ENCODE measurements at places on chromosomes 16 and 17.

GRCh38 chr16:10678655-10679054, 16.1 kb downstream of the TEKT5 start:
- H3K4me3 ChIP-seq = no peak overlapping the region
- no peak overlapping the region for H3K27ac ChIP-seq
- H3K27me3 ChIP-seq = peaks cover 40% of the 10 kb centered on the region
- H3K4me1 ChIP-seq = no peaks in the 10 kb centered on the region
- DNase-seq = no peak

DNA sequence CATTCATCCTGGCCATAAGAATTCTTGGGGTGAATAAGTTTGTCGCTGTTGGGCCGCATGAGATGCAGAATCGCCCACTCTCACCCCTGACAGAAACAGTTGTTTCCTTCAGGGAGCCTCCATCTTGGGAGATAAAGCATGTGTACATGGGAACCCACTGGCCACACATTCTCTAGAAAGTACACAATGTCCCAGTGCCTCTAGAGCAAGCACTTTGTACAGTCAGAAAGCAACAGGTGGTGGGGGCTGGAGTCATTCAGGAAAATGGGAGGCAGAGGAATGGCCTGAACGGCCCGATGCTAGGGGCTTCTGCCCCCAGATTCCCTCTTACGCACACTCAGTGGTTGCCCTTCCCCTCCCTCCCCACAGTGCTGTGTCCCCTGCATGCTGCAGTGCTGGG, 16.1 kb downstream of the ACE start:
- H3K27ac ChIP-seq = no peak overlapping the region
- no peaks in the 10 kb centered on the region for H3K27me3 ChIP-seq
- H3K4me1 ChIP-seq = no peaks in the 10 kb centered on the region
- H3K4me3 ChIP-seq = no peak overlapping the region
- H3K36me3 ChIP-seq = no peaks in the 10 kb centered on the region

DNA sequence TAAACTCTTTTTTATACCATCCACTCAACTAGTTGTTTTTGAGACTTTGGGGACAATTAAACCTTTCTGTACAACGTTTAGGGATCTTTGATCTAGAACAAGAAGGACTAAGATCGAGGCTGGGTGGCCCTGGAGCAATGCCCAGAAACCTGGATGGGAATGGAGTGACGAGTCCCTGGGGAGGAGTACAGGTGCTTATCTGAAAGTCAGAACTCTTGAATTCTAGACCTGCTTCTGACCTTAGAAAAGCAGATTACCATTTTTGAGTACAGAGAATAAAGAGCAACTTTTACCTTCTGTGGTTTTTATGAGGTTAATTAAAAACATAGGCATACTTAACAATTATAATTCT, 17.8 kb downstream of the UBE2Z start:
- H3K4me3 ChIP-seq = no peak overlapping the region
- peaks cover 70% of the 10 kb centered on the region for H3K36me3 ChIP-seq
- peaks cover 16% of the 10 kb centered on the region for H3K4me1 ChIP-seq
- no peaks in the 10 kb centered on the region for H3K27me3 ChIP-seq

DNA sequence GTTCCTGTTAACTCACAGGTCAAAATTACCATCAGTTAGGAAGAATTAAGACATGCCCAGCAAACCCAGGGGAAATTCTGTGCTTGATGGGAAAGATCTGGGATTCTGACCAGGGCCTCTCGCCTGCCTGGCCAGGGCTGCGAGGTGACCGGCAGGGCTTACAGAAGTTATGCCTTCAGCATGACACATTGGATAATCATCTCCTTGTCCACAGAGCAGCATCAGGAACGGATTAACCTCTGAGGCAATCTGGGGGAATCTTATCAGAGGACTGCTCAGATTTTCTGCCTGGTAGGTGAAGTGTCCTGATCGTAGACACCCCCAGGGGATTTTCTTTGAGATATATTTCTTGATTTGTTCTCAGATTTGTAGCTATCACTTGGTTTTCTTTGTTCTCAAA, 172.5 kb downstream of the HS3ST3A1 start:
- DNase-seq = no peak
- no peaks in the 10 kb centered on the region for H3K4me1 ChIP-seq
- no peak overlapping the region for H3K4me3 ChIP-seq
- H3K27me3 ChIP-seq = no peaks in the 10 kb centered on the region
- H3K27ac ChIP-seq = no peak overlapping the region

- H3K4me1 ChIP-seq = peaks cover 18% of the 10 kb centered on the region
- peaks cover 3% of the 10 kb centered on the region for H3K36me3 ChIP-seq
- H3K27me3 ChIP-seq = peaks cover 90% of the 10 kb centered on the region
- DNase-seq = no peak
Measured at GRCh38 chr17:47852113-47852949, 1.4 kb upstream of the SP6 start.

- H3K36me3 ChIP-seq = no peaks in the 10 kb centered on the region
- H3K4me1 ChIP-seq = no peaks in the 10 kb centered on the region
- DNase-seq = no peak
- H3K27ac ChIP-seq = no peak overlapping the region
- no peak overlapping the region for H3K4me3 ChIP-seq
Measured at GRCh38 chr17:17034026-17034425, 8.2 kb upstream of the MPRIP start.

- no peaks in the 10 kb centered on the region for H3K36me3 ChIP-seq
- peaks cover 2% of the 10 kb centered on the region for H3K27me3 ChIP-seq
- H3K4me3 ChIP-seq = no peak overlapping the region
Measured at GRCh38 chr17:21090902-21091618, 35.7 kb upstream of the DHRS7B start.

DNA sequence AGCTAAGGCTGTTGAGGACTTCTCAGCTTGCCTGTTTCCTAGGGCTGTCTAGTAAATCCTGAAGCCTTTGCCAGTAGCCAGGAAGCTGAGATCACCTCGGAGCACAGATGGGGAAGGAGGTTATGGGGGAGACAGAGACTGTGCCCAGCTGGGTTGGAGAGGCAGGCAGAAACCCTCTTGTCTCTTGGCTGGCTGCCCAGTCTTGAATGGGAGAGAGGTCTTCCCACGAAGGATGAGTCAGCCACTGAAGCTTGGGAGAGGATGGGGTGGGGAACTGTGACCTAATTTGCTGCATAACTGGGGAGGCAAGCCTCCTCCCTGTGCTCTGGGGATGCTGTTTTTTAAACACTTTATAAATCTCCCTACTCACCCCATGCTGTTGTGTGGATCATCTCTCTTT, 69.8 kb downstream of the SHISA9 start:
- no peak overlapping the region for H3K27ac ChIP-seq
- no peaks in the 10 kb centered on the region for H3K4me1 ChIP-seq
- no peaks in the 10 kb centered on the region for H3K36me3 ChIP-seq
- DNase-seq = no peak
- H3K27me3 ChIP-seq = no peaks in the 10 kb centered on the region
- H3K4me3 ChIP-seq = no peak overlapping the region

DNA sequence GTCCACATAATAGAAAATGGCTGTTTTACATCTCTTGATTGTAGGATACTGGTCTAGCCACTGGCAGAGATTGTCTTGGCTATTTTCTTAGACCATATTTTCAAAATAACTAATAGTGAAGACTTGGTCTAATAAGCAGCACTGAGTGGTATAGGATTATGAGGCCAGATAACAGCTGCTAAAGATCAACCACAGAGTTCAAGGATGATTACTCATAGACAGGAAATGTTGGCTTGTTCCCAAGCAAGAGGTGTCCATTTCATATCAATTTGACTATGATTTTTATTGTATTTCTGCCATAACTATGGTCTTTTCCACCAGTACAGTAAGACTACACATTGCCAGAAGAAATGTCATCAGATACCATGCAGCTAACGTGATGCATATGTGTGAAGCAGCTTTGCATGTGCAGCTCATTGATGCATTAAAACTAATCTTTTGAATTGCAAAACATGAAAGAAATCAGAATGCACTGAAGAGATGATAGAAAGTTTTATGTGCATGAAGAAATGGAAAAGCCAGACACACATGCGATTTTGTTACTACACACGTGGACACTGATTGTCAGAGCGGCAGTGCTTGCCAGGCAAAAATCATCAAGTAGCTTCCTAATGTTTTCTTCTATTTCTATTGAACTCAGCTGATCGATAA, 693.3 kb downstream of the CDH11 start:
- H3K4me1 ChIP-seq = no peaks in the 10 kb centered on the region
- DNase-seq = no peak
- no peak overlapping the region for H3K4me3 ChIP-seq
- no peak overlapping the region for H3K27ac ChIP-seq
- no peaks in the 10 kb centered on the region for H3K36me3 ChIP-seq

DNA sequence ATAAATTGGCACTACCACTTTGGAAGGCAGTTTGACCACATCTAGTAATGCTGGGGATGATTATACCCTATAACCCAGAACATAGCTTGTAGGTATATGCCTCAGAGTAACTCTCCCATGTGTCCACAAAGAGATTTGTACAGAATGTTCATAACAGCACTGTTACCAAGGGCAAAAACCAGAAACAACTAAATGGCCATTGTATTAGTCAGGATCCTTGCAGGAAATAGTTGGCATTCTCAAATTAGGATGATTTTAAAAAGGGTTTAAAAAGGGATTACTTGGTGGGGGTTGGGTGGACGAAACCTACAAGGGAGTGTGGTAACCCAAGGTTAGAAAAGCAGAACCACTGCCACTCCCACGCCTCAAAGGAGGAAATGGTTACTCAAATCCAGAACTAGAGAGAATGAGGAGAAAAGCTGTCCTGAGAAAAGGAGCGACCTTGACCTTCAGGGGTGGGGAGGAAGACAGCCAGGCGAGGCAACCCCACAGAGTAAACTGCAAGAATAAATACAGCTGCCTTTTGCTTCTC, 2.1 kb downstream of the CPPED1 start:
- H3K4me1 ChIP-seq = peaks cover 22% of the 10 kb centered on the region
- no peaks in the 10 kb centered on the region for H3K27me3 ChIP-seq
- DNase-seq = no peak
- peak overlapping the region; percentile 89 for H3K4me3 ChIP-seq
- no peak overlapping the region for H3K27ac ChIP-seq

GRCh38 chr17:39225959-39226683, 376 bp upstream of the STAC2 start:
- peaks cover 16% of the 10 kb centered on the region for H3K4me1 ChIP-seq
- H3K4me3 ChIP-seq = peak overlapping the region; percentile 73
- no peak overlapping the region for H3K27ac ChIP-seq
- H3K27me3 ChIP-seq = peaks cover 53% of the 10 kb centered on the region

DNA sequence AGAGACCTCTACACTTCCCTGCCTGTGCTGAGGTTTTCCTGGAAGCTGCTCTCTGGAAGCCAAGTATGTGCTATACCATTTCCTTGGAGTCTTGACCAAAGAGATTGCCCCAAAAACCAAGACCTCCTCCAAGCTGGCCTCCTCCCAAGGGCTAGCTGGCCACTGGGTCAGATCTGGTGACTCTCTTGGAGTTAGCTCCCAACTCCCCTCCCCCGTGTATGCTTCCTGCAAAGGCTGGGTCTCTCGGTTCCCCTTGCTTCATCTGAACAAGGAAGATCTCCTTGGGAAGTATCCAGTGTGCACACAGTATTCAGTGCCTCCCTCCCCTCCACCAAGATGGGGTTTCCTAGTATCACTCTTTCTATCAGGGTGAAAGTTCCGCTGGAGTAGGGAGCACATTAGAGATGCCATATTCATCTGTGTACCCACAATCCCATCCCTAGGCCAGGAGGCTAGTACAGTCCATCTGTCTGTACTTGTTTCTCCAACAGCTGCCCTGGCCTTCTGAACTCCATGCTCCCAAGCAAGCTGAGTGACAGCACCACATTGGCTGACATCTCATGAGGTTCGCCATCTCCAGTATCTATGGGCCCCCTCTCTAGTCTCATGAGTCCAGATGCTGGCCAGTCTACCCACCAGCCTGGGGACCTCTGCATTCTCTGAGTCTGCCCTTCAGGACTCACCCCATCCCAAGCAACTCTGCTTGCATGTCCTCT, 3.2 kb downstream of the GAS7 start:
- peaks cover 11% of the 10 kb centered on the region for H3K4me1 ChIP-seq
- no peak overlapping the region for H3K4me3 ChIP-seq
- peaks cover 17% of the 10 kb centered on the region for H3K27me3 ChIP-seq
- no peak for DNase-seq

DNA sequence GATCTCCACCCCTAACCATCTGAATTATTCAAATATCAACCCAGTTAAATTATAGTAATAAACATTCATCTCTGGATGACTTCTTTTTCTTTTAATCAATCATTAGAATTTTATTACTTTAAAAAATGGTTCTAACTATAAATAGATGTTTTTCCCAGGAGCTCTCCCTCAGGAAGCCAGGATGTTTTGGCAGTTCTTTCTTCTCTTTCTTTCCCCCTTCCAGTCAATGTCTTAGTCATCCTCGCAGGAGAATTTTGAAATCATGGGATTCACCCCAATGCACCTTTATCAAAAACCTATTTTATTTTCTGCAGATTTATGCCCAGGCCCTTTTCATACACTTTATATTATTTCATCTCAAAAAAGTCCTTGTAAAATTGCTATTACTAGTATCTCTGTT, 711.6 kb downstream of the CDH11 start:
- no peaks in the 10 kb centered on the region for H3K4me1 ChIP-seq
- no peaks in the 10 kb centered on the region for H3K27me3 ChIP-seq
- H3K4me3 ChIP-seq = no peak overlapping the region
- H3K36me3 ChIP-seq = no peaks in the 10 kb centered on the region

DNA sequence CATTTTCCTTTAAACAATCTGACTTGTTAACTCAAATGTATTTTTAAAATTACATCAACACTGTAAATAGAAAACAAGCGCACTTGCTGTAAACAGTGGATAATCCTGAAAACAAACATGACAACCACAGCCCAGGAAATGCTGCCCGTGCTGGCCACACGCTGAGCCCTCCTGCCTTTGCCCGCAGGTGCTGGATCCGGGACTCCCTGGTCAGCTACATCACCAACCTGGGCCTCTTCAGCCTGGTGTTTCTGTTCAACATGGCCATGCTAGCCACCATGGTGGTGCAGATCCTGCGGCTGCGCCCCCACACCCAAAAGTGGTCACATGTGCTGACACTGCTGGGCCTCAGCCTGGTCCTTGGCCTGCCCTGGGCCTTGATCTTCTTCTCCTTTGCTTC, 6.6 kb upstream of the ADGRG3 start:
- H3K27me3 ChIP-seq = no peaks in the 10 kb centered on the region
- H3K4me3 ChIP-seq = no peak overlapping the region
- H3K36me3 ChIP-seq = peaks cover 26% of the 10 kb centered on the region
- H3K27ac ChIP-seq = no peak overlapping the region
- peaks cover 7% of the 10 kb centered on the region for H3K4me1 ChIP-seq

DNA sequence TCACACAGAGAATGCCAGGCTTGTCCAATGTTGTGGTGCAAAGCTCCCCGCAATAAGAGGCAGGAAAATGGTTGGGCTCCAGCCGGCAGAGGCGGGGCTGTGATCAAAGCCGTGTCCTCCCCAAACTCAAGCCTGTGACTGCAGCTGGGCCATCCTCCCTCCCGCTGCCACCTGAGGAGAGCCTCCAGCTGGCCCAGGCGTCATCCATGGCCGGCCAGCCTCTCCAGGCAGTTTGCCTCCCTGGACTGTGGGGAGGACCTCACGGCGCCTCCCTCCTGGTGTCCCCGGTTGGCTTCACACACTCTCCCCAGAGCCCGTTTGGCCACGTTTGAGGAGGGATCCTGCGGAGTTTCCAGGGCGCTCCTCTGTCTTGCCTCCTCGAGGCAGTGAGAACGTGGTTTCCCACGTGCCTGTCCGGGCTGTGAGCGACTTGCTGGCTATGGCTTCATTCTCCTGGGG, 134.1 kb downstream of the IRF8 start:
- no peak overlapping the region for H3K4me3 ChIP-seq
- no peaks in the 10 kb centered on the region for H3K4me1 ChIP-seq
- no peaks in the 10 kb centered on the region for H3K36me3 ChIP-seq
- DNase-seq = no peak

Measured in central memory CD8-positive, alpha-beta T cell (primary cell).